ENCODE measurements at places on chromosomes 5 and 9.

- DNase-seq: no peak
These were observed 9.8 kb upstream of the CEMIP2 start for GRCh38 chr9:71778085-71778484.

- no peak for DNase-seq
These were observed 6.0 kb upstream of the SPATA31E1 start for GRCh38 chr9:87876708-87877107.

DNA sequence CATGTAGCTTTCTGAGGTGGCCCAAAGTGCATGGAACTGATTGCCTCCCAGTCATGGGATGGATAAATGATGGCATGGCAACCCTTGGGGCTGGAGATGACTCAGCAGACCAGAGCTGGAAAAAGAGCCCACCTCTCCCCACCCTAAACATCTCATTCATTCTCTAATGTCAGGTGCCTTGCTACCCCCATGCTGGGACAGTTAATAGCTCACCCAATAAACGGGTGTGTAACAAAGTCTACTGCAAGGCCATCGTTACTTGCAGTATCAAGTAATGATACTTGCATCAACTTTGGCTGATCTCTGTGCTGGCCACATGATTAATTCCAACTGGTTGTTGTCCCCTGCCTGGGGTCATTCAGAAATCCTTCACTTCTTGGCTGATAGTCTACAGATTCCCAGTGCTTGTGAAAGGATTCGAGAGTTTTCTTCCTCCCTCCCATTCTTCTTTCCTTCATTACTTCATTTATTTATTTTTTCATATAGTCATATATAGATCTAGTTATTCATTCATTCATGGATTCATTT is 122.8 kb upstream of the TRIM32 start:
- no peak for DNase-seq

GRCh38 chr9:133999851-134000265 is 7.7 kb upstream of the VAV2 start:
- DNase-seq: no peak

GRCh38 chr9:3200331-3200774 is 325.4 kb downstream of the RFX3 start:
- no peak for DNase-seq

DNA sequence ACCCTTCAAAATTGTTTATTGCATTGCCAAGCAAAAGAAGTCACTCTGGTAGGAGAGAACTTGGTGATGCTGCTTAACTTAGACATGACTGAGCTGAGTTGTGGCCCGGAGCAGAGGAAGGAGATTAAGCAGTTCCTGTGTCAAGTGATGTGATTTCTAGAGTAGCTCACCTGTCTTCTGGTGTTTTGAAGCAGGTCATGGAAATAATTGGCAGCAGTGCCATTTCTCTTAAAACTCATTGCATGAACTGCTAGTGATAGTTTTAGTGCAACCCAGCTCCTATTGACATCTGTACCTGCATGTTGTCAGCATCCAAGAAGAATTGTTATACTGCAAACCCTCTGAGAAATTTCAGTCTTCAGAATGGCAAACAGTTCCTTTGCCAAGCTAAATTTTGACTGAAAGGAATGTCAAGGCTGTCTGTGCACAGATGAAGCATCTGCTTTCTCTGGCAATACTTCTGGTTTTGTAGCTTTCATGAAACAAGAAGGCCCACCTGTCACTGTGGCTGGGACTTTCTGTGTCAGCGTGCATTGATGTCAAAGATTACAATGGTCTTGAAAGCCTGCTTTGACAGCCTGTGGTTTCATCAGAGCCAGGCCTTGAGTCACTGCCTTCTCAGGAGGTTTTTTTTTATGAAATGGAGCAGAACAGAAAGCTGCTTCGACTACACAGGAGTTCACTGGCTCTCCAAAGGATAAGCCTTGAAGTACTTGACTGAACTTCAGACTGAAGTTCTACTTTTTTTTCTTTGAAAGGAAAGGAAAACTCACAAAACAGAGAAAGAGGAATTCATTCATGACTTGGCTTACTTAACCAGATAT is 90.6 kb downstream of the RALGPS1 start:
- no peak for DNase-seq

- no peak for DNase-seq
These were observed 18.8 kb downstream of the HBEGF start for GRCh38 chr5:140327589-140327988.

GRCh38 chr5:132790201-132790865 is 13.3 kb upstream of the SEPTIN8 start:
- no peak for DNase-seq

DNA sequence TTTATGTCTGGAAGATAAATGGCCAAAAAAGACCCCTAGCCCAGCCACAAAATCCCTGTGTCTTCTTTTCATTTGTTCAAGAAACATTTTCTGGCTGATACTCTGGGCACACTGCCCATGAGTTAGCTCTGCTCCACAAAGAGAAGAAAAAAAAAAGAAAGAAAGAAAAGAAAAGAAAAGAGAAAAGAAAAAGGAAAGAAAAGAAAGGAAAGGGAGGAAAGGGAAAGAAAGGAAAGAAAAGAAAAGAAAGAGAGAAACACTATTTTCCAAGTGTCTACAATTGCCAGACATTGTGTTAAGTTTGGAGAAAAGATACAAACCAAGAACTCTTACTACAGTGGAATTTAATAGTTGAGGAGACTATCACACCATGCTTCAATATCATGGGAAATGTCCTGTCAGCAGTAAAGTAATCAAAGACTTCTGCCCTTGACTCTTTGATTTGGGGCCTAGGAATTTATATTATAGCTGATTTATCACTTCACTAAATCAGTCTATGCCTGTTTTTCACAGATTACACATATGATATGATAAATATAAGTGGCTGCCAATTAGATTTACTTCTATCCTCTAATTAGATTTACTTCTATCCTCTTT is 3.0 kb downstream of the TRMO start:
- no peak for DNase-seq

GRCh38 chr5:36089989-36090388 is 23.3 kb upstream of the UGT3A2 start:
- no peak for DNase-seq

GRCh38 chr9:116475201-116475600 is 211.9 kb upstream of the TRIM32 start:
- DNase-seq: no peak

DNA sequence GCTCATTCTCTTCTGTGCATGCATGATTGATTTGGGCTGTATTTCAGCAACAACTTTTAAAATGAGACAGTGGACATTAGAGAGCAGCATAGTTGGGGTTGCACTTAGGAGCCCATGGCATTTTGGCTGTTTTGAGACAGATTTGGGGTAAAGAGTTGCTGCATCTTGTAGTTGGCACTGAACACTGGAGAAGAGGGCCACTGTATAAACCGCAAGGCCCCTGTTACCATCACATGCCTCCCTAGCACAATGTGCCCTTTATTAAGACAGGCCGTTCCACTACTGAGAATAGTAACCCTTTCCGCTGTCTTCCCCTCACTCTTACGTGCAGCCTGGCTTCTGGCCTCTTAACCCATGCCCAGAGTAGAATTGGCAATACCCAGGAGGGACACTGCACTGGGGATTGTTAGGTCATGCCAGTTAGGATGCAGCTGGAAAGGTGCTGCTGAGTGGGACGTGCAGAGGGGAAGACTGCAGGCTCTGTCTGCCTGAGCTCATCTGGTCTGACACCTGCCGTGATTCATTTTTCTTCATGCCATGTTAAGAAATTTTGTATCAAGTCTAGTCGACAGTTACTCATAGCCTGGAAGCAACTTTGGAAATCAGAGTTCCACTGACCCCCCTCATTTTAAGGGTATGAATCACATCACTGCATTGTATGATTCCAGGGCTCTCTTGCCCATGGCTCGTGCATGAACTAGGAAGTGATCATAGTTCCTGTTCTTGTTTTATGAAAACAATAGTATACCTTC is 146.9 kb upstream of the DMRT1 start:
- DNase-seq: peak; percentile 60

DNA sequence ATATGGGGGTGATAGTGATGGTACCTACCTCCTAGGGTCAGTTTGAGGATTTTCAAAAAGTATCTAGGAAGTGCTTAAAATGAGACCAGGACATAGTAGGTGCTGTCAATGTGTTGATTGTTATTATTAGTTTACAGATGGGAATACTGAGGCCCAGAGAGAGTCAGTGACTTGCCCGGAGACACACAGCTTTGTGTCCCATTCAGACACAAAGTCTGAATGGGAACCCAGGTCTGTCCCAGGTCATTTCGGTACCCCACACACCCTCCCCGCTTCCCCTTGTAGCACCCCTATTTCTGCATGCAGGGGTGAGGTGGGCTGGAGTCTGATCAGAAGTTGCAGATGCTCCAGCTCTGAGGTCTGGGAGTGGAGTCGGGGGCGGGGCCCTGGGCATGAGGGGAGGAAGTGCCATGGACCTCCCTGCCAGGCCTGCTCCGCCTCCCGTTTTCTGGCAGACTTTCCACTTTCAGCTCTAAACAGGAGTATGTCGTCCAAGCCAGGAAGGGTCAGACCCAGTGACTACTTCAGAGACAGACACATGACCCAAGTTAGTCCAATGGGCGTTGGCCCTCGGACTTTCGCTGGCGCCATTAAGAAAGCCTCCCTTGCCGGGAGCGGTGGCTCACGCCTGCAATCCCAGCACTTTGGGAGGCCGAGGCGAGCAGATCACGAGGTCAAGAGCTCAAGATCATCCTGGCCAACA is 3.2 kb upstream of the DBN1 start:
- DNase-seq: no peak

DNA sequence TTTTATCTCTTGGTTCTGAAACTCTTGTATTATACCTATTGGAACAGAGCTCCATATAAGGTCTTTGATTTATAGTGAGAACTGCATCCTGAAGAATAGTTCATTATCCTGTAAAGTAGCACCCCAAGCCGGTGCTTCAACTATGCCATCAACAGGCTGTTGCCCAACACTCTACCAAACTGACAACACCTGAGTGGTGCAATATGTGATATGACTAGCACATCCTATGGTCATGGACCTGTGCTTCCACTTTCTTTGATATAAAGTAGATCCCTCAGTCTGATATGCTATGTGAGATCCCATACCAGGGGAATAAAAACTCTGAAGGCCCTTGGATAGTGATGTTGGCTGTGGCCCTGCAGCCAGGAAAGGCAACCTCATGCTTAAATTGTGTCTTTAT is 15.8 kb downstream of the CSF2 start:
- DNase-seq: no peak

DNA sequence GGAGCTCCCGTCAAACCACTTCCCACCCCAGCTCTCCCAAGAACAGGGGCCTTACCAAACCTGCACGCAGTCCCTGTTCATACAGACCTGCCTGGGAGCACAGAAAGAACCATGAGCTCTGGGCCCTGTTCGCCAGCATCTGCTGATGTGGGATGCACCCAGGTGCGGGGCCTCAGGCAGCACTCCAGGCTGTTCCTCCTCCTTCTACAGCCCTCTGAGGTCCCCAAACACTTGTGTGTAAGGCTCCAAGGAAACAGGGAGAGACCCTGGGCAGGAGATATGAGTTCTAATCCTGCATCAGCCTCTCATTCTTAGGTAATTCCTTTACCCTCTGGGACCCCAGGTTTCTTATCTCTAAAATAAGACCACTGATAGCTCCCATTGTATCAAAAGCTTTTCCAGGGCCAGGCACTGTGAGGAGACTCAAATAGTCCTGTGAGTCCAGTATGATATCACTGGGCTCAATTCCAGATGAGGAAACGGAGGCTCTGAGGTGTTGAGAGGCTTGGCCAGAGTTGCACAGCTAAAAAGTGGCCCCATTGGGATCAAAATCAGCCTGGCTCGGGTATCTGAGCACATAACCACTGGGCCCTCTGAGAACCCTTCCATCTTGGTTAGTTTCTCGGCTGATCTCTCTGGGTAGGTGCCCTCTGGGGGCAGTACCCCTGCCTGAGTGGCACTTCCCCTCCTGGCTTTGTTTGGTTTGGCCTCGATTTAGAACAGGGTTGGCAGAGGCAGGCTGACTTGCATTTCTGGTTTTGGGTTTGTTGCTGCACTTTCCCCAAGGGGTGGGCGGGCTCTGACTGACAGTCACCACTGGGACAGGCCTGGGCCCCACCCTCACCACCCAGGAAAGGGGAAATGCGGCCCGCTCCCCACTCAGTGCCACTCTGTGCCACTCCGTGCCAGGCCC is 116.8 kb downstream of the RGS3 start:
- no peak for DNase-seq

GRCh38 chr5:89232139-89232603 is 349.2 kb upstream of the MEF2C start:
- DNase-seq: no peak

- DNase-seq: no peak
These were observed 152.2 kb downstream of the TMEM167A start for GRCh38 chr5:82925061-82925411.

DNA sequence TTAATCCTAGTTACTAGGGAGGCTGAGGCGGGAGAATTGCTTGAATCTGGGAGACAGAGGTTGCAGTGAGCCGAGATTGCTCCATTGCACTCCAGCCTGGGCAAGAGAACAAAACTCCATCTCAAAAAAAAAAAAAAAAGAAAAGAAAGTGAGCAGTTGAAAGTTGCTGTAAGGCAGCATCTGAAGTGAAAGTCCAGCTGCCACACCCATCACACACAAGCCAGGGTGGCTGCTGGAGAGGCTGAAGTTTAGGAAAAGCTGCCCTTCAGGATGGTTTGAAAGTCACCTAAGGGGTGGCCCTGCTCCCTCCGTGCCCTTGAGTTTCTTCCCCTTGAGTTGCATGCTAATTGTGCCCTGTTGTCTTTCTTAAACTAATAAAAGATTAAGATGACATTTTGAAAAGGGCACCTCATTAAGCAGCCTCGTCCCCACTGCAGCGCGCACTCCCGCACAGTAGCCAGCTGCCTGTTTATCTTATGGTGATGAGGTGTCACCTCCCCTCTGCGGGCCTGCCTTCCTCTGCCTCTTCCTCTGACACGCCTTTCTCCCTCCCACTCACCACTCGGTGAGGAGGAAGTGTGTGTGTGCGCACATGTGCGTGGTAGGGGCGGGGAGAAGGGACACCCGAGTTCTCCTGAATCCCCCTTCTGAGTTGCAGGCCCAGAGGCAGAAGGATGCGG is 104.2 kb upstream of the PANK3 start:
- DNase-seq: no peak

- no peak for DNase-seq
These were observed 127.1 kb downstream of the KIF4B start for GRCh38 chr5:155140646-155141045.

DNA sequence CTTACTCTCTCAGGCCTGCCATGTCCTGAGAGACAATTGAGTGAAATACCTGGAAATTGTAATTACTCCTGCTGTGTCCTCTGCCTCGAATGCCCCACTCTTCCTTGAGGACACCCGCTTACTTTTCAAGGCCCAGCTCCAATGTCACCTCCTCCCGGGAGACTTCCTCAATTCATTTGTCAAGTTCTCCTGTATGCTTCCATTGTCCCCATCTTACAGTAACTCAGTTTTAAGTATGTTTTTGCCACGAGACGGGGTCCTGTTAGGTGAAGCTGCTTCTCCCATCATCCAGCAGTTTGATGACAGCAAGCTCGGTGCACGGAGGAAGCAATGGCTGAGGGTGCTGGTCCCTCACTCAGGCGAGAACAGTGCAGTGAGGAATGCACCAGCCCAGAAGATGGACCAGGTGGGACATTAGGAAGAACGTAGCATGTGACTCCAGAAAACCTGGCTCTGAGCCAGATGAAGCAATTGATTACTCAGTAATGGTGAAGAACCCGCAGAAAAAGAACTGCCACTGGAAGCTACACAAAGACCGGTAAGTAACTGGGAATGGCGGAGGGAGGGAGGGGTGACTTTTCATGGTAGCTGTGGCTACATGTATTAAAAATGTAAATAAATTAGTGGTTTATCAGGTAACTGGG is 274.8 kb downstream of the DENND1A start:
- no peak for DNase-seq

- peak; percentile 44 for DNase-seq
These were observed 664.3 kb upstream of the EDIL3 start for GRCh38 chr5:85049020-85049419.
